Heart right ventricle (tissue), 16 donors: ENCODE measurements at places on chromosomes 7 and 10. TPM values are rescaled to one million over a fixed set of nuclear protein-coding genes. Genes with fewer than 3 reads are reported as not detected.

GRCh38 chr7:81715984-81716588, 53.8 kb downstream of the HGF start:
- peak; percentile 4 for DNase-seq
- H3K27ac ChIP-seq: no peak overlapping the region
- H3K36me3 ChIP-seq: no peaks in the 10 kb centered on the region
- no peaks in the 10 kb centered on the region for H3K27me3 ChIP-seq
- no peak overlapping the region for H3K4me3 ChIP-seq
- H3K4me1 ChIP-seq: no peaks in the 10 kb centered on the region

DNA sequence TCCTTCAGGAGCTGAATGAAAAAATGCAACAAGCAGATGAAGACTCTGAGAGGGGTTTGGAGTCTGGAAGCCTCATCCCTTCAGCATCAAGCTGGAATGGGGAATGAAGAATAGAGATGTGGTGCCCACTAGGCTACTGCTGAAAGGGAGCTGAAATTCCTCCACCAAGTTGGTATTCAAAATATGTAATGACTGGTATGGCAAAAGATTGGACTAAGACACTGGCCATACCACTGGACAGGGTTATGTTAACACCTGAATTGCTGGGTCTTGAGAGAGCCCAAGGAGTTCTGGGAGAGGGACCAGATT, 5.4 kb downstream of the IFIT2 start:
- no peak overlapping the region for H3K4me3 ChIP-seq
- H3K4me1 ChIP-seq: peaks cover 21% of the 10 kb centered on the region
- no peaks in the 10 kb centered on the region for H3K27me3 ChIP-seq
- H3K27ac ChIP-seq: no peak overlapping the region

DNA sequence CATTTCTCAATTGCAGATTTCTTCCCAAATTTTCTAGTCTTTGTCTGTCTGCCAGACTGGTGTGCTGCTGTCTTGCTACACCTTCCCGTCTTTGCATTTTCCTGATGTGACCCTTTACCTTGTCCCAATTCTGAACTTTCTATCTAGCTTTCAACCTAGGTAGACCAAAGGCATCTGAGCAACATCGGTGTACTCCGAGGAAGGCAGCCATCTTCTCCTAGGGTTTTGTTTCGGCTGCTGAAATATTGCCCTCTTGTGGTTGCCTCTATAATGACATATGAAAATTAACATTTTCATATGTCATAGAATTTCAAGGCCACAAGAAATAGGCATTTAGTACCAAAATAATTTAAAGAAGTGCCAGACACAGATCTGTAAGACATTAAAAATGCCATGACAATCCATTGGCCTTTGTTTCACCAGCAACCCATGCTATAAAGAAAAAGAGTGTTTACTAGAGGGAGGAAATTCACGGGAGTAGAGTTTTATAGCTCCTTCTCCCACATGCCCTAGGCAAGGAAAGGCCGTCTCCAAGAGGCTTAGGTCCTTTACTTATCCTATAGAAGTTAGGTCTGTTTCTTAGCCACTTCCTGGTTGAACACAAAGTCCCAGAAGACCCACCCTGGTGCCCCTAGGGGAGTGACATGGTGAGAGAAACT, 23.4 kb downstream of the OR9A2 start:
- H3K27me3 ChIP-seq: no peaks in the 10 kb centered on the region
- DNase-seq: no peak
- H3K4me1 ChIP-seq: no peaks in the 10 kb centered on the region
- H3K27ac ChIP-seq: no peak overlapping the region

- no peaks in the 10 kb centered on the region for H3K27me3 ChIP-seq
- no peaks in the 10 kb centered on the region for H3K36me3 ChIP-seq
- no peak overlapping the region for H3K4me3 ChIP-seq
Measured at GRCh38 chr7:50497968-50498367, 47.8 kb upstream of the FIGNL1 start.

C10orf105 gene
- total RNA-seq: 0.05 TPM

SHTN1 gene
- total RNA-seq: 1.6 TPM

DNA sequence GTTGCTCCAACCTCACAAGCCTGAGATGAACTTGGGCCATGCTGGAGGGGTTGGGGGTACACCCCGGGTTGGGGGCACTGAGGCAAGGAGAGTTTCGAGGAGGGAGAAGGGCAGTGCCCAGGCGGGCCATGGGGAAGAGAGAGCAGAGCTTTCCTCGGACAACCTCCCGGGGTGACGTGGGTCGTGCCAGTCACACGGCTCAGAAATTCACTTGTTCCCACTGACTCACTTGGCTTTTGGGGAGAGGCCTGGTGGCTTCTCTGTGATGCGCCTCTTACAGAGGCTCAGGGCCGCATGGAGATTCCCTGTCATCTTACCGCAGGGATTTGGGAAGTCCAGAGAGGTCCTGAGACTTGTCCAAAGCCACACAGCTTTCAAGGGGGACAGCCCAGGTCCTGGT, 2.9 kb downstream of the LAT2 start:
- H3K36me3 ChIP-seq: no peaks in the 10 kb centered on the region
- no peaks in the 10 kb centered on the region for H3K27me3 ChIP-seq
- no peak for DNase-seq
- no peak overlapping the region for H3K4me3 ChIP-seq
- H3K27ac ChIP-seq: no peak overlapping the region

HOXA9 gene
- not detected for total RNA-seq

DNA sequence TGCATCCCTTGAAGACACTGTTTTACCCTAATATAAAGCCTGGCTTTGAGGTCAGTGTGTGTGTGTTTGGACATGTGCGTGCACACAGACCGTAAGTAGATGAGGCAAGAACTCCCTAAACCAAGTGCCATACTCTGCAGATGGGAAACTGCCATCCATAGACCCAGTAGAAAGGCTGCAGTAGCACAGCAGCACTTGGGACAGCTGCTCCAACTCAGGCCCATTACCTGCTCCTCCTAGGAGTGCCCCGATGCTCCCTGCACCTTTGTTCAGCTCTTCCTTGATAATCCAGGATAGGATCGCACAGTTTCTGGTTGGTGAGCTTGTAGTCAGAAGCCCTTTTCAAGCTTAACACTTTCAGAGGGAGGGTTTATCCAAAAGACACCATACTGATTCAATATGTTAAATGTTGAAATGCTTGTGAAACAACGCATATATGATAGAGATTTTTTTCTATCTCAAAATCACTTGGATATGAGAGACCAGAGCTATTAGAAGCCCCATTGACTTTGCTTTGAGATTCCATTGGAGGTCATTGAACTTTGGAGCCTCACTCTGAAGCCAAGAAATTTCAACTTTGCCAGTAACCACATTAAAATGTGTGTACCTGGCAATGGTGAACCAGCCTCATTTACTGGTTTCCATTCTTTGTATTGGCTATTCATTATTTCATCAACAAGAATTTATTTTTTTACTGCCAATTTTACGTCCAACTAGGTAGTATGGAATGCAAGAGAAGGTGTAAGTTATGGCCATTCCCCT, 757.0 kb upstream of the GALNT17 start:
- DNase-seq: no peak
- H3K27ac ChIP-seq: no peak overlapping the region
- H3K36me3 ChIP-seq: no peaks in the 10 kb centered on the region
- no peaks in the 10 kb centered on the region for H3K27me3 ChIP-seq

IFIT1B gene
- not detected for total RNA-seq

DNA sequence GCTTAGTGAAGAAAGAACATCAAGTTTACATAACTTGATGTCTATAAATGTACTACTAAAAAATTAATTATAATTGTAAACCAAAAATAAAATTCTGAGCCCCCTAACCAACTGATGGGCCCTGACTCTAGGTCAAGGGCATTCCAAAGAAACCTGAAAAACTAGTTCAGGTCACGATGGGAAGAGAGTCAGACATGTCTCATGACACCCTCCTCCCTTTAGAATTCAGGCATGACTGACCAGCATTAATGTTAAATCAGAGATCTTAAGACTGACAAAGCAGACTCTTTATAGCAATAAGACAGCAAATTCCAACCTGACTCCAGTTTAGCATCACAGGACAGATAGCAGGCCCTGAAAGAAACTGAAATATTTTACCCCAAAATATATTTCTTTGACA, 21.6 kb upstream of the OTUD1 start:
- no peak for DNase-seq
- no peak overlapping the region for H3K27ac ChIP-seq
- no peaks in the 10 kb centered on the region for H3K36me3 ChIP-seq
- H3K4me1 ChIP-seq: peaks cover 15% of the 10 kb centered on the region
- no peaks in the 10 kb centered on the region for H3K27me3 ChIP-seq

DNA sequence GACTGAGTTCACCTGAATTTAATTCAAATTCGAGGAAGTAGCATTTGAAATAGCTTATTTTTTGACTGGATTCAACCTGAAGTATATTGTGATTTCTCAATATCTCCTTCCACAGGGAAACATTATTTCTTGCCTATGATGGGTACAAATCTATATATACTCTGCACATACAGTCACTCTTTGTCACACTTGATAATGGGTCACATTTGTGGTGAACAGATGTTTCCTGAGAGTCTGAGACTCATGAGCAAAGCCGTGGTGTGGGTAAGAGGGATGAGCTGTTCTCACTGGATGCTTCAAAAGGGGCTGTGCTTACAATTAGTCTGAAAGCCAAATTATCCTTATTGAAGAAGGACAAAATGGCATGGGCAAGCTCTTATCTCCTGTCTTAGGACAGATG, 18.0 kb upstream of the TBXAS1 start:
- H3K4me3 ChIP-seq: no peak overlapping the region
- no peaks in the 10 kb centered on the region for H3K4me1 ChIP-seq
- no peak overlapping the region for H3K27ac ChIP-seq
- no peaks in the 10 kb centered on the region for H3K27me3 ChIP-seq
- H3K36me3 ChIP-seq: no peaks in the 10 kb centered on the region
- DNase-seq: no peak

SUN3 gene
- not detected for total RNA-seq

CUL1 gene
- total RNA-seq: 42.4 TPM

- H3K27me3 ChIP-seq: no peaks in the 10 kb centered on the region
- H3K4me3 ChIP-seq: no peak overlapping the region
- no peak overlapping the region for H3K27ac ChIP-seq
- no peaks in the 10 kb centered on the region for H3K36me3 ChIP-seq
- no peak for DNase-seq
- H3K4me1 ChIP-seq: no peaks in the 10 kb centered on the region
Measured at GRCh38 chr7:42278344-42278743, 41.3 kb upstream of the GLI3 start.

WDFY4 gene
- 2.1 TPM for total RNA-seq

- no peak overlapping the region for H3K27ac ChIP-seq
- no peaks in the 10 kb centered on the region for H3K36me3 ChIP-seq
- DNase-seq: no peak
Measured at GRCh38 chr10:1957057-1957456, 219.7 kb upstream of the ADARB2 start.

- no peak overlapping the region for H3K27ac ChIP-seq
- no peak overlapping the region for H3K4me3 ChIP-seq
Measured at GRCh38 chr7:137074391-137075030, 206.1 kb downstream of the CHRM2 start.
